ENCODE measurements at places on chromosomes 12 and 14.

- DNase-seq = no peak
Observed at GRCh38 chr14:77313371-77313770, 7.3 kb downstream of the POMT2 start.

DNA sequence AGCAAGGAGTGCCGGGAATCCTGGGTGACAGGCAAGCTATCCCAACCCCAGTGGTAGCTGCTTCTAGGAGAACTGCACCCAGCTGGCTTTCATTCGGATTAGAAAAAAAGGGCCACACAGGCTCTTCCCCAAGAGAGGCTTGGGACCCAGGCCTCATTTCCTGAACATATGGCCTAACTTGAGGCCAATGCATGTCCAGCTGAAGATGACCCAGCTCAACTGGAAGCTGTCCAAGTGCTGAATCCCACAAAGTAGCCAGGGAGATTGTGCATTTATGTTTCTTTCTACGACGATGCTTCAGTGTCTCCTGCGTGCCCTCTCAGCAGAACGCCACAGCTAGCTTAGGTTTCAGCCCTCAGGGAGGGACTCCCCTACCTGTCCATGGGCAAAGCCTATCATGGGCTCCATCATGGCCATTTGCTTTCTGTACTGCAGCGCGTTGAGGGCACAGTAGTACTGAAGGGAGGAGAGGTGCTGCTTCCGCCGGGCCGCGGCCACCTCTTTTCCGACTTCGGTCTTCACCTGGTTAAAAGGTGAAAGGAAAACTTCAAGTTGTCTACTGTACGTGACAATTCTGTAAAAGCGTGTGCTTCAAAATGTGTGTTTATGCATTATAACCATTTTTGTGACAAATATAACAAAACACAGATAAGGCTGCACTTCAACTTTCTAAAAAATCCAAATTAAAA, 29.1 kb downstream of the APPL2 start:
- DNase-seq = peak; percentile 50

- peak; percentile 87 for DNase-seq
Observed at GRCh38 chr14:86003998-86004397, 474.1 kb downstream of the FLRT2 start.

- DNase-seq = no peak
Observed at GRCh38 chr12:123767613-123768012, 5.5 kb downstream of the DNAH10 start.

- no peak for DNase-seq
Observed at GRCh38 chr14:90791486-90791885, 24.7 kb downstream of the TTC7B start.

- no peak for DNase-seq
Observed at GRCh38 chr12:24697295-24697694, 251.6 kb downstream of the BCAT1 start.

GRCh38 chr14:44966601-44967336, 4.8 kb downstream of the TOGARAM1 start:
- no peak for DNase-seq

DNA sequence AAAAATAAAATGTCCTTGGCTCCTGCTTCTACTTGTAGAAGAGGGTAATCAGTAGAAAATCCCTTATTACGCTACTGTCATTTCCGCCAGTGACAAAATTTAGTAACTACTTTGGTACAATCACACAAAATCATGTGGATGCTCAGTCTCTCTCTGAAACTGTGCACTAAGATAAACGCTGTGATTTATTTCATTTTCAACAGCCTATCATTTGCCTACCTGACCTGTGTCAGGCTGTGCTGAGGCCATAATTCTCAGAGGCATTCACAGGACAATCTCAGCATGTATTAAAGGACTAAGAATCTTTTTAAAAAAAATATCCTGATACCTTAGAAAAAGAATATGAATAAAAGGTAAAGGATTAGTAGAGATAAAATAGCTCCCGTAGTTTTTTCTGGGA, 226.0 kb downstream of the RASSF9 start:
- DNase-seq = no peak

DNA sequence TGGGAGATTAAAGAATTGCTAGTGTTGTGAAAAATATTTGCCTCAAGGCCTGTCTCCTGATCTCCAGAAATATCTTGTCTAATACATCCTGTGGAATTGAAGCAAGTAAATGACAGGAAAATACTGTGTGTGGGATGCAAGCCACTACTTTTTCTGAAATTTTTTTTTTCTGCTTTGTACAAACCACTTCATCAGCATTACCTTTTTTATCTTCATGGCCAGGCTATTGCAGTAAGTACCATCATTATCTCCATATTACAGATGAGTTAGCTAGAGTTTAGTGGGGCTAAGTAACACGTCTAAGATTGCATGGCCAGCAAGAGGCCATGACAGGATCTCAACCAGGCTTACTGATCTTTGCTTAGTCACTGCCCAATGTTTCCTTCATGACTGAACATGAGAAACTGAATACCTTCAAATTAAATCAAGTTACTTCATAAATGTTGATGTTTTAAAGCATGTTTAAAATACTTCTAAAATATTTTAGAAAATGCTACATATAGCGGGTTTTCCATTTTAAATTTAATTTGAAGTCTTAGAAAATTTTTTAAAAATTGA, 273.7 kb downstream of the SLC6A15 start:
- DNase-seq = peak; percentile 36

- no peak for DNase-seq
Observed at GRCh38 chr12:22366181-22366580, 31.7 kb upstream of the ST8SIA1 start.

DNA sequence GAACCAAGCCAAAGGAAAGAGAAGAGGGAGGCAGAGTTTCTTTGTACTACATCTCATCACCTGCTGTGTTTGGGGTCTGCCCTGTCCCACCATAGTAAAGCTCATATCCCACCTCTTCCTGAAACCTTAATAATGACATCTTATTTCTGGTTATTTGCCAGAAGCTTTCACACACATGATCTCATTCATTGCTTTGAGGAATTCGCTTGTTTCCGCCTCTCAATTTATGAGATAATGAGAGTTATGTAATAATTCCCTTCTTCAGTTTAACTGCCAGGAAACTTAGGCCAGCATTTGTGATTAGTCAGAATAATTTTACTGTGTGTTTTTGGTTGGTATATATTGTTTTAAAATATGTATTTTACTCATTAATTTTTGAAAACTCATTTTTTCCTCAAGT, 205.2 kb downstream of the CACNA1C start:
- no peak for DNase-seq

- DNase-seq = peak; percentile 76
Observed at GRCh38 chr14:73503648-73504047, 12.9 kb downstream of the RIOX1 start.

DNA sequence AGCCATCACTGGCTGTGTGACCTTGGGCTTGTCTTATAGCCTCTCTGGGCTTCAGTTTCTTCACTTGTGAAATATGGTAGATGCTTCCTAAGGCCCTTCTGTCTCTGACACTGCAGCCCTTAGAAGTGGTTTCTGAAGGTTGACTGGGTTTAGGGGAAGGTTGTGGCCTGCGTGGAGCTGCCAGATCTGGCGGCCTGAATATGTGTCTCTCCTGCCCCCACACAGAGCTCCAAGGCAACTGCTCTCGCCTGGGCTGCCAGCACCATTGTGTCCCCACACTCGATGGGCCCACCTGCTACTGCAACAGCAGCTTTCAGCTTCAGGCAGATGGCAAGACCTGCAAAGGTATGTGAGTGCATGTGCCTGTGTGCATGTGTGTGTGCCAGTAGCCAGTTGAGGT, 4.0 kb downstream of the LRP1-AS start:
- no peak for DNase-seq

- DNase-seq = no peak
Observed at GRCh38 chr14:72692696-72693095, 201.2 kb downstream of the DPF3 start.

DNA sequence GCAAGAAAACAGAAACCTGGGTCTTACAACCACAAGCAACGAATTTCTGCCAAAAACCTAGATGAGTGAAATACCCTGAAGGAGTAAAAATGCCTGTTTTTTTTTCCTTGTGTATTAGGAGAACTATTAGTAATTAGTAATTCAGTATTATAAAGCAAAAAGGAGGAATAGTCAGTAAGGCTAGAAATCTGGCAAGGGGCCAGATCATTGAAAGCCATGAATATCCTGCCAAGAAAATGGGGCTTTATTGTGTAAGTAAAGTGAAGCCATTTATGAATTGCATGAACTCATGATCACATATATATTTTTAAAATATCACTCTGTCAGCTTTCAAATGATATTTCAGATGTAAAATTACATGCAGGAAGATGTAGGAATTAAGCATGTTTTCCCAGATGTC, 57.9 kb downstream of the TXNDC16 start:
- DNase-seq = no peak

DNA sequence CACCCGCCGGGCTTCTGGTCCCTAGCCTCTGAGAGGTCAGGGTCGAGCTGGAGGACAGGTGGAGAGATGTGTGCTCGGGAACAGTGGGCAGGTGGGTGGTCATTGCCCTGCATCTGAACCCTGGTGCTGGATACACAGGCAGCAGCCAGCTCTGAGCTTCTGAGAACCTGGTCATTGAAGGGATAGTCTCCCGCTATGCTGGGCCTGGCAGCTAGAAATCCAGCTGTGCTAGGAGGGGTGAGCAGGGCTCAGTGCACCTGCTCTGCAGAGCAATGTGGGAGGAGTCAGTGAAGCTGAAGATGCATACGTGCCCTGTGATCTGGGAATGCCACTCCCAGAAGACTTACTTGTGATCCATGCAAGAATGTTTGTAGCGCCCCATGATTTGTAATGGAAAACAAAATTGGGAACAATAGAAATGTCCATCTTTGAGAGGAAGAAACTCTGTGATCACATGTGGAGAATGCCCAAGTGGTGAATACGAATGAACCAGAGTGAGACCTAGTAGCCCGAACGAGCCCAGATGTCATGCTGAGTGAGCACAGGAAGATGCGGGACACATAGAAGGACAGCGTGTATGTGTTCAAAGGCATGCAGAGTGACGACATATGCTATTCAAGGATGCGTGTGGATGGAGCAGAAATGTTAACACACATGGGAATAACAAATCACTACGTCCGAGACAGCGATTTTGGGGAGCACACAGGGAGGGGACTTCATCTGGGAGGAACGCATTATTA, 63.4 kb downstream of the AACS start:
- DNase-seq = no peak

GRCh38 chr12:90292183-90292582, 583.5 kb upstream of the ATP2B1 start:
- no peak for DNase-seq

- DNase-seq = no peak
Observed at GRCh38 chr12:125583071-125583470, 517.8 kb downstream of the AACS start.

DNA sequence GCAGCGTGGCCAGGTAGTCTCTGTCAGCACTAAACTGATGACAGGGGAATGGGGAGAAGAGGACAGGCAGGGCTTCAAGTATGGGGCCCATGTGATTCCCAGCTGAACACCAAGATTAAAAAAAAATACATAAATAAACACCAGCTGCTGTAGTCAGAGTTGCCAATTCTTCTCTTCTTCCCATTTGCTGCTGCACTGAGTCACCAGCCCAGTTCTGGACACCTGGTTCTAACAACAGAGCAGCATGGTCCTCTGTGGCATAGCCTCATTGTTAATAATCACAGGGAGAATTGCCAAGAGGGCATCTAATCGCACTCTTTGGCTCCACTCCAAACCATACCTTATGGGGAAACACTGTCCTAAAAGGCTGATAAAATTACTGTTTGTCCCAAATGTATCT, 15.1 kb downstream of the PPM1H start:
- peak; percentile 63 for DNase-seq

- DNase-seq = no peak
Observed at GRCh38 chr14:59249029-59249428, 60.6 kb downstream of the DAAM1 start.

DNA sequence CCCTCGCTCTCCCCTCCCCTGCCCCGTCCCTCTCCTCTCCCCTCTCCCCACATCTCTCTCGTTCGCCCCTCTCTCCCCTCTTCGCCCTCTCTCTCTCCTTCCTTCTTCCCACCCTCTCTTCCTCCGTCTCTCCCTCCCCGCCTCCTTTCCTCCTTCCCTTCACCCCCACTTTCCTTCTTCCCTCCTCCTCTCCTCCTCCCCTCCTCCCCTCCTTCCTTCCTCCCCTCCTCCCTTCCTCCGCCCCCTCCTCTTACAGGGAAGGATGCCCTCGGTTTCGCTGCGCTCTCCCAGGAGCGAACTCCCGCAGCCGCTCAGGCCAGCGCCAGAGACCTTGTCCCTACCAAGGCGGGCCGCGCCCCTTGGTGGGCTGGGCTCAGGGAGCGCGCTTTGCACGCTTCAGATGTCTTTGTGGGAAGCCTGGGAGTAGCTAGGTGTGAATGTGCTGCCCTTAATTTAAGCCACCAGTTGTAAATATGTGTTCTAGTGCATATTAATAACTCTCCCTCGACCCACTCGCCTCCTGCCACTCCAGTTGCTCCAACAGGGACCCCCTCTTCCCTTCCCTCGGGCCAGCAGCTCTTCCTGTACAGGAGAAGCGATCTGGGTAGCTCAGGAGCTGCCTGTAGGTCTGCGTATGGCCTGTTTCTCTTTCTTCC, 13.3 kb upstream of the MAP3K9 start:
- peak; percentile 2 for DNase-seq

- DNase-seq = no peak
Observed at GRCh38 chr12:21456291-21456780, 18.9 kb downstream of the PYROXD1 start.

GRCh38 chr12:125169870-125170269, 104.6 kb downstream of the AACS start:
- DNase-seq = no peak

GRCh38 chr12:74111688-74112360, 425.8 kb upstream of the ATXN7L3B start:
- no peak for DNase-seq

- DNase-seq = peak; percentile 50
Observed at GRCh38 chr12:51620448-51620847, 29.4 kb downstream of the SCN8A start.

- no peak for DNase-seq
Observed at GRCh38 chr12:69331909-69332684, 16.1 kb upstream of the LYZ start.

GRCh38 chr12:123449249-123449733, 8.6 kb upstream of the SNRNP35 start:
- DNase-seq = no peak

DNA sequence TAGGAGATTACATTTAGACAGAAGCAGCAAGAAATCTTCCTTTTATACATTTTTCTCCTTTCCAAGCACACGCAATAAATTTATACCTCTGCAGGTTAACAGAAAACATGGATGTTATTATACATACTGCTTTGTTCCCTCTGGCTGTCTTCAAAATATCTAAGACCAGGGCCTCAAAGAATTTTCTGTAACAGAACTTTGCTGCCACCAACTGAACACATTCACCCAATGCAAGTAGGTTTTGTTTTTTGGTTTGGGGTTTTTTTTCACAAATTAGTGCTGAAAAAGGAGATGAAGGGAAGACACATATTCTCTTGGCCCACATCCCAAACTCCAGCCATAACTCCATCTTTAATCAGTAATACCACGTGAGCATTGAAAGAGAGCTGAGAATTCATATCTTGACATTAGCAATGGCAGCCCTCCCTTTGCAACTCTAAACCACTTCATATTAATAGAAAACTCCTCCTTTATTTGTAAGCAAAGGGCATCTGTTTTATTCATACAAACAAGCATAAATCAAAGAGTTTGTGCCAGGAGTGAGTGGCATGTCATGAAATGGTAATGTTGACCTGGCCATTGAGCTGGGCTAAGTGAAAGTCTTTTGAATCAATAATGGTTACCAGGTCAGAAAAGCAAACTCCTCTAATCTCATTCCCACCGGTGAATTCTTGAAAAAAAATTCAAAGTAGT, 150.8 kb upstream of the FSCB start:
- peak; percentile 0 for DNase-seq
